B cell (primary cell): ENCODE measurements at places on chromosomes 2 and 18. TPM values are rescaled to one million over a fixed set of nuclear protein-coding genes. Genes with fewer than 3 reads are reported as not detected.

DNA sequence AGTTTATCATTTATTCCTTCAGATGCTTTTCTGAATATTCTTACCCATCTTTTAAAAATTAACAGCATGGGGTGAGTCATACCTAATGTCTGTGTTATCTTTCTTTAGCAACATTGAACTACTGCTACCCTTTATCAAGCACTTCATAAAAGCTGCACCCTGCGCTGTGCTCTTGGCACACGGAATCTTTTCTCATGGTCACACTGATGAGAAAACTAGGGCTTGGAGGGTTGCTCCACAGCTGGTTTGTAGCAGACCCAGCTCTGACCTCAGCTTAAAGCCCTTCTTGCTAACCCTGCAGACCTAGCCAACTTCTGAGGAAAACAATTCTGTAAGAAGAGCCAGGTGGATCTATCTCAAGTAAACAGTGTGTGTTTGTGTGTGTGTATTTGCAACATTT is 106.3 kb downstream of the RNF144A start:
- no peak for DNase-seq

PLEKHA3 gene
- total RNA-seq, result 29.3 and 37.7 TPM in 2 replicates

- DNase-seq, result peak; percentile 30
These were observed 47.3 kb downstream of the WDFY1 start for GRCh38 chr2:223897669-223898330.

- DNase-seq, result no peak
These were observed 568 bp upstream of the STK17B start for GRCh38 chr2:196171946-196172345.

DNA sequence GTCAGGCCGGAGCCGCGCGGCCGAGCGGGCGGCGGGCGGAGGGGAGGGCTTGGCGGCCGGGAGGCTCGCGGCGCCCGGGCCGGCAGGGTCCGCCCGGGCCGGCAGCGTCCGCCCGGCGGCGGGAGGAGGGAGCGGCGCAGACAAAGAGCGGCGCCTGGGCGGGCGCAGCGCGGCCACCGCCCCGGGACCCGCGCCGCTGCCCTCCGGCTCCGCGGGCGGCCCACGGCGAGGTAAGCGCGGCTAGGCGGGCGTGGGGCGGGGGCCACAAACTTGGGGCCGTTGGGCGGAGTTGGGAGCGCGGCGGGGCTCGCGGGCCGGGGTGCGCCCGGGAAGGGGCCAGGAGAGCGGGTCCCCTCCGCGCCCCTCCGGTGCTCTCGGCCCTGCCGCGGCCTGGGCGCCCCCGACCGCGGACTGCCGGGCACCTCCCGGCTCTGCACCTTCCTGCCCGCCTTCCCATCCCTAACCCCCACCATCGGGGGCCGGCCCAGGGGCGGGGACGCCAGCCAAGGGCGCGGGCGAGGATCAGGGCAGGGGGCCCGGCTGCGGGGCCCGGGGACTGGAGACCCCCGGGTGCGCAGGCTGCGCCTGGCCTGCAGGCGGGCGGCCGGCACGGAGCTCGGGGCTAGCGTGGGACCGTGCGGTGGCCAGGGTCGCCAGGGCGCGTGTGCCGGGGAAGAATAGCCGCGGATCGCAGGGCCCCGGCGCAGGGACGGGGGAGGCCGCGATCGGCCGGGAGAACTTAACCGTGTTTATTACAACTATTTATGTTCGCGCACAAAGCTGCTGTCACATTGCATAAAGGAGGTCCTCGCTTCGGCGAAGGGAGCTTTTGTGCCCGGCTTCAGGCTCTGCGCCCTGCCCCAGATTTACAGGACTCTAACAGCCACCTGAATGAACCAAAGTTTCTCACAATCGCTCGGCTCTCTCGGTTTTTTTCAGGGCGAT is at the start of gene NCK2:
NCK2 (plus strand) TSS at position 4 of the 945 bp plus-strand sequence. CDS start 110,152 bp downstream, outside the sequence.
- DNase-seq, result peak; percentile 59

- DNase-seq, result no peak
These were observed 2.5 kb upstream of the IL36RN start for GRCh38 chr2:113056521-113056920.

DNA sequence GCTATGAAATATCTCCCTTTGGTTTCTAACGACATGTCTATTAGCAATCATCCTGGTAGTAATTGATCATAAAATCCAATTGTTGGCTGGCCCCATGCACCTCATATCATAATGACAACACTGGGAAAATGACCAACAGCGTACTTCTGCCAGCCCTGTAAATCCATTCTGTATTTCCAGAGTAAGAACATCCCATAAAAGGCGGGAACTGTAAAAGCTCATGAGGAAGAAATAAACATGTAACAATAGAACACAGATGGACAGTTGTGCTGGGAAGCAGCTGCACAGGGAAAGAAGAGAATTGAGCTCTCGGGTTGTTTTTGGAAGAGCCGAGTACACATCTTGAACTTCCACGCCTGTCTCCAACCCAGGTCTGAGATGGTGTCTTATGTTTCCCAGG is 218.7 kb downstream of the CMPK2 start:
- no peak for DNase-seq

DNA sequence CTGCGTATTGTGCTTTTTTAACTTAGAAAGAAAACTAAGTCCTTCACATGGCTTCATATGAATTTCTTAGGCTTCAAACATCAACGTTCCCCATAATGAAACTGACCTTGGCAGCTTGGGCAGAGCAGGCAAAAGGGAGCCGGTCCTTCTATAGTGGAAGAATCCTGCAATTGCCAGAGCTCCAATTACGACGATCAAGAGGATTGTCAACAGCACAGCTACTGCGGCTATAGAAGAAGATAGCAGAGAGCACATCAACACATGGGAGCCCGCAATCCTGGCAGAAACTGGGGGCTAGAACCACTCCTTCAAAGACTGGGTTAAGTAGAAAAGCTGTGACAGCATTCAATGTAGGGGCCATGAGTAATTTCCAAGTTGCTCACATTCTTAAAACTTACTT is 69.8 kb downstream of the DHRS9 start:
- DNase-seq, result no peak

GRCh38 chr2:223760838-223761502 is 76.4 kb downstream of the AP1S3 start:
- peak; percentile 34 for DNase-seq

PID1 gene
- 0.46 TPM in 1 of 2 replicates, not detected in the other for total RNA-seq

GRCh38 chr18:8620845-8621244 is 11.6 kb downstream of the RAB12 start:
- no peak for DNase-seq

IL18RAP gene
- total RNA-seq, result 0.61 and 1.4 TPM in 2 replicates

DNA sequence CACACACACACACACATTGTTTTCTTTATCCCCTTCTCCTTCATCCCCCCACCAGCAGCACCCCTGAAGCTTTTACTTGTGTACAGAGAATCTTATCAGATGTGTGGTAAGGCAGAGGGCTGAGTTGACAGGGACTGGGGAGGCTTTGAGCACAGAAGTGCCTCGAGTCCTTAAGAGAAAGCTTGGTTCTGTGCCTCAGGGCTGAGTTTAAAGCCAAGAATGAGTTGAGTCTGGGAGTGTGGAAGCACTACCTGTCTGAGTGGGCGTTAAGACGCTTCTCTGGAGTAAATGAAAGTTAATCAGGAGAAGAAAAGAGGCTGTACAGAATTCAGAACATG is 2.7 kb downstream of the ID2 start:
- peak; percentile 46 for DNase-seq

UGT1A6 gene
- not detected in 2 replicates for total RNA-seq

CCDC74A gene
- 3.1 and 4.1 TPM in 2 replicates for total RNA-seq

DNA sequence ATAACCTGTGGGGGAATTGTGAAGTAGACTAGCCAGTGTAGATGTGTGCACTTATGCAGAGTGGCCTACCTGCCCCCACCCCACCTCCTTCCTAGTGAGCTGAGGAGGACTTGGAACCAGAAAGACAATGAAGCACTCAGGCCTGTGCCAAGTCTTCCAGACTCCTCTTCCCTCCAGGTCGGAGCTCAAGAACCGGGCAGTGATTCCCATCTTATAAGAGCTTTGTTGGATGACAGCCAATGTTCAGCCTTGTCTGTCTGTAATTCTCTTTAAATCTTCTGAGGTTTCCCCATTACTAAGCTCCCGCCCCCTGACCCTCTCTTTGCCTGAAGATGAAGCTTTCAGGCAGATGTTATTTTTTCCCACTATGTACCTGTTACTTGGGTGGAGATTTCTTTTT is 121.0 kb downstream of the SMAD2 start:
- DNase-seq, result no peak
